Activated gamma-delta T cell treated with anti-CD3 and anti-CD28 coated beads, Interleukin-2, amount 50 U/mL, for 16 hours (primary cell): ENCODE measurements at places on chromosomes 11 and 22.

- peak; percentile 41 for DNase-seq
Observed at GRCh38 chr11:122749005-122749687, 89.2 kb upstream of the CRTAM start.

DNA sequence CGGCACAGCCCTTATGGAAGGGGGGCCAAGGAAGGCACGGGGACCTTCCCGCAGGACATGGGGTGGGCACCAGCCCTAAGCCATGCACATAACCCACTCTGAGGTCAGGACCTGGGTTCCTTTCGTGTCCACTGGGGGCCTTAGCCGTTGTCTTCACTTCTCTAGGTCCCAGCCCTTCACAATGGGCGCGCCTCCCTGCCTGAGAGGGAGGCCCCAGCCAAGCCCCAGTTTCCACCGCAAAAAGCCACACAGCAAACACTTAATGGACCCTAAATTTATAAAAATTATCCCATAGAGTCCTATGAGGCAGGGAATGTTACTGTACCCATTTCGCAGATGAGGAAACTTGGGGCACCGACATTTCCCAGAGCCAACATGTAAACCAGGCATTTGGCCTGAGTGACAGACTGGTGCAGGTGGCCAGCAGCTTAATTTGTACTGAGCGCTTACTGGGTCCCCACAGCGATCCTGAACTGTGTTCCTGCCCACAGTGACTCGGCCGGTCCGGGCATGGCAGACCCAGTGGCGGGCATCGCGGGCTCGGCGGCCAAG, 1.2 kb downstream of the GAS2L1 start:
- no peak for DNase-seq

GRCh38 chr11:121904148-121904547, 211.9 kb downstream of the BLID start:
- no peak for DNase-seq

- no peak for DNase-seq
Observed at GRCh38 chr11:35856756-35857155, 87.1 kb upstream of the LDLRAD3 start.

DNA sequence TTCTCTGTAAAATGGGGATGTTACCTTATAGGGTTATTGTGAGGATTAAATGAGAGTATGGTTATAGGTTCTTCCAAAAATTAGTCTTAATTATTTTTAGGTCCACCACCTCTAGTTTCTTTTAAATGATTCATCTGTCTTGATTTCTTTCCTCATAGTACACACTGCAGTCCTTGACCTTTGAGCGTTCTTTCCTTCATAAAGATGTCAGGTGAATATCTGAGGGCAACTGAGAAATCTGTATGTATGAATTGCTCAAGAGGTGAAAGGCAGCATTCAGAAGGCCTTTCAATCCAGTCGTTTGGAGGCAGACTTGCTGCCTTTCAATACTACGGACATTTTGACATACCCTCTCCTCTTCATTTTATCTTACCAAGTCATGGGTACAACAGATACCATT, 380.7 kb downstream of the INSC start:
- DNase-seq: no peak

- DNase-seq: no peak
Observed at GRCh38 chr11:76239483-76240160, 33.3 kb upstream of the WNT11 start.

- no peak for DNase-seq
Observed at GRCh38 chr11:106070606-106071005, 6.5 kb downstream of the KBTBD3 start.

DNA sequence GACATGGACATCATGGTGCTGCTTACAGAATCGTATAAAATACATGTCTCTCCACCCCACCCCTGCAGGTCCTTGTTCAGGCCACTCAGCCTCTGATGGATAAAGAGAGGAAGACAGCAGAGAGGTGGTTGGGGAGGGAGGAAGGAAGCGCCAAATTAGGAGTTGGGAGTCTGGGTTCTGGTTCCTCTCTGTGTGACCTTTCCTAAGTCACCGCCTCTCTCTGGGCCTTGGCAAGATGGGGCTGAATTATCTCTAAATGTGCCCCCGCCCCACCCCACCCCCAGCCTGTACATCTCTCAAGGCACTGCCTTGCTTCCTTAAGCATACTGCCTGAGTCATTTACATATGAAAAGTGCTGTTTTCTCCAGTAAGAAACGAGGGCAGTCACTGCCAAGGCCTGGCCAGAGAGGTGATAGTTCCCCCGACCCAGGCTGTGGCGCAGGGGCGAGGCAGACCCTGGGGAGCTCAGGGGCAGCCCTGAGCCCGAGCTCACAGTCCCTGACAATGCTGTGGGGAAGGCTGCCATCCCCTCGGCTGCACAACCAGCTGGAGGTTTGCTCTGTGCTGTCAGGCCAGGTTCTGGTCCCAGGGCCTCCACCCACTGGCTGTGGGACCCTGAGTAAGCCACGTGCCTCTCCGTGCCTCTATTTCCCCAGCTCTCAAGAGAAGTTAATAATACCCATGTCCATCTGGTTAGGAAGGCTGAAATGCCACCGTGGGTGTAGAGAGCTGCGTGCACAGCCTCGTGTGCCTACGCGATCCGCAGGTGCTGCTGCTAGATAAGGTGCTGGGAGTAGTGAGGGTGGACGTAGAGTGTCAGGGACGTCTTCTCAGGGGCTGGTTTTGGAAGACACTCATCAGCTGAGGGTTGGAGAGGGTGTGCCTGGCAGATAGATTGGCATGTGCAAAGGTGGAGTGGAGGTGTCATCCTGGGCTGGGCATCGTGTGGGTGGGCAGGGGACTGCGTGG, 55.3 kb downstream of the CACNA1I start:
- DNase-seq: no peak

DNA sequence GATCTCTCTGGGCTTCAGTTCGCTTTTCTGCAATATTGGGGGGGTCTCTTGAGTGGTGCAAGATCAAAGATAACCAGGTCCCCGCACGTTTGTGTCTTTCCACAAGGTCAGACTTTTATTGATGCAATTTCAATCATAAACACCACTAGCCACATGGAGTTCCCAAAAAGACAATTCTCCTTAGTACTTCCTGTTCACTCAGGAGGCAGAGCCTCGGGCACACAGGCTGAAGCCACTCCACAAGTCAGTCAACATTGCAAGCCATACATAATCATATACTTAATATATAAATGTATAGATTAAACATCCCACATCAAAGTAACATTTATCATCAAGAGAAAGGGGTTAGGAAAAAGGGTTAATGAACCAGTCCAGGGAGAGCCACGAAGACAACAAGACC, 12.0 kb downstream of the ST14 start:
- DNase-seq: no peak

DNA sequence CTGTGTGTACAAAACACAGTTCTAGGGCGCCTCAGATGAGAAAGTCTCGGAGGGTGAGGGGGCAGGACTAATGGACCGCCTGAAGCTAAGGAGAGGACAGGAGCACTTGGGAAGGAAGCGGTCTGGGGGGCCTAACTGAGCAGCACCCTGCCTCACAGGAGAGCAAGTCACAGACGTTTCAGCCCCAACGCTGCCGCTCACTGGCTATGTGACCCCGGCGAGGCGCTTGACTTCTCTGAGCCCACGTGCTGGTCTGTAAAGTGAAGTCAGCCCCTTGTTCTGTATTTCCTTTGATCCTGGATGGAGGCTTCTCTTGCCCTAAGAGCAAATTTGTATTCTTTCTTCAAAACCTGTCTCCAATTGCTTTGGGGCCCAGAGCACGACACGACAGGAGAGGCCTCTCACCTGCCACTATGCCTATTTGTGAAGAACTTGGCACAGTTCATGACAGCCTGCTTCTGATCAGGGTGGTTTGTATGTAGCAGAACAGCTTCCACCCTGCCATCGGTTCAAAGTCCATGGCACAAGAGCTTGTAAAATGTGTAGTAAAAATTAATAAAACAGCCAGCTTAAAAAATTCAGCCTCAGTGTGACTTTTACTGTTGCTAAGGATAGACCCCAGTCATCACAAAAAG, 59.1 kb downstream of the WNT11 start:
- DNase-seq: no peak

- DNase-seq: no peak
Observed at GRCh38 chr11:130666781-130667251, 218.4 kb downstream of the ADAMTS15 start.

DNA sequence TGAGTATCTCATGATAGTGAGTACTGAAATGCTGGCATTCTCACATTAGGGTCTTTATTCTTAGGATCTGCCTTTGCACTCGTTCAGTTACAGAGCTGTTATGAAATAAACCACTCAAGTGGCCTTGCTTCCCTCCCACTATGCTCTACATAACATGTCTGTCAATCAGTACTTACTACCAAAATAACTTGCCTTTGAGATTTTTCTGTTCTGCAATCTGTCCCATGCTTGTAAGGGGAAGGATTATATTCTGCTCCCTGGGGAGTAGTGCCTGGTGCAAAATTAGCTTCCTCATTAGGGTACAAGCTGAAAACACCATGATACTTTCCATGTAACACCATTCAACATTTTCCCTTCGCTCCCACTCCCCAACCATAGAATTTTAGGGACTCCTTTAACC, 1.9 kb upstream of the GRAP2 start:
- DNase-seq: no peak

DNA sequence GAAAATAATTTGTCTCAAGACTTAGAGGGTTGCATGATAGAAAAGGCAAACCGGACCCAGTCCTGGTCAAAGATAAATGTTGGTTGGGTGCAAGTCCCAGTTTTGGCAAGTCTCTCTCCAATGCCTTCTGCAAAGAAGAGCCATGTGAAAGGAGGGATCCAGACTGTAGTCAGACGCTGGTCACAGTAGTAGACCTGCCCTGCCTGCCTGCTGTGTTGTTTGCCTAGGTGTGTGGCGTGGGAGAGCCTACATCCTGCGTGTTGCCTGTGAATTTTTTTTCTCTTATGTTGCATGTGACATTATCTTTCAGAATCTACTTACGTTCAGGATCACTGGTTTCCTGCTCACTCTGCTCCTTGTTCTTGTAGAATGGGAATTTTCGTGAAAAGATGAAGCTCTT, 197.6 kb upstream of the CCDC90B start:
- no peak for DNase-seq

DNA sequence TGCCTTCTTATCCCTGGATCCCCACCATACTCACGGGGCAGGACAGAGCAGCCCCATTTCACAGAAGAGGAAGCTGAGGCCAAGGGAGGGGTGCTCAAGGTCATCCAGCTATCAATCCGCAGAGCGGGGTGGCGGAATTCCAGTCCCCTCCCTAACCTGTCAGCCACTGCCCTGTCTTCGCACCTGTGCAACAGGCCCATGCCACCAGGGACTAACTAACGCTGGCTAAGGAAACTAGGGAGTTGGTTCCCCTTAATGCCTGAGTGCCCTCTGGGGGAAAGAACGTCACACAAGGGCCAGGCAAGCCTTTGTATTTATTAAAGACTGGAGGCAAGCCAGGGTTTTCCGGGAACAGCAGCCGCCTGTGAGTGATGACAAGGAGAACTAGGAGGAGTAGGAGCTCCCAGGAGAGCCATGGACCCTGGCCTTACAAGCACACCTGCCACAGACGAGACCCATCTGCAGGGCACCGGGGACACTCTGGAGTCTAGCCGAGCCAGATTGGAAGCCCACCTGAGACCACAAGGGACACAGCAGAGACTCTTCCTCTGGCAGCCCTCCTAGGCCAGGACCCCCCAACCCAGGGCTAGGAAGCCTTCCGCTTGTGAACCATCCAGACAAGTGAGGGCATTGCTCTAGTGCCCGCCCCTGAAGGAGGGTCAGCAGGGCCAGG, 64.4 kb downstream of the MYH9 start:
- DNase-seq: no peak

GRCh38 chr22:47220752-47221151, 458.3 kb downstream of the TBC1D22A start:
- DNase-seq: no peak

GRCh38 chr22:17083255-17083654, 1.5 kb upstream of the IL17RA start:
- no peak for DNase-seq

DNA sequence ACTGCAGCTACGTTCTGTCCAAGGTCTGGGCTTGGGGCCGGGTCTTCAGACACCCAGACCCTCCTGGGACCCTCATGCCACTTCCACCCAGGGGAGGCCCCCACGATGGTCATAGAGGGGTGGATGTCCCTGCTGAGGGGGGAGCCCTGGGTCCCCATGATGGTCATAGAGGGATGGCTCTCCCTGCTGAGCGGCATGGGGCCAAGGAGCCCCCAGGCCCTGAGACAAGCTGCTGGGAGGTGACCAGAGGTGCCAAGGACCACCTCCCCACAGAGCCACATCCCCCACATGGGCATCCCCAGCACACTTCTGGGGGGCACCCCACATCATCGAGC, 7.2 kb downstream of the MUC5B start:
- no peak for DNase-seq

GRCh38 chr11:83024270-83024854, 47.3 kb downstream of the RAB30 start:
- no peak for DNase-seq

DNA sequence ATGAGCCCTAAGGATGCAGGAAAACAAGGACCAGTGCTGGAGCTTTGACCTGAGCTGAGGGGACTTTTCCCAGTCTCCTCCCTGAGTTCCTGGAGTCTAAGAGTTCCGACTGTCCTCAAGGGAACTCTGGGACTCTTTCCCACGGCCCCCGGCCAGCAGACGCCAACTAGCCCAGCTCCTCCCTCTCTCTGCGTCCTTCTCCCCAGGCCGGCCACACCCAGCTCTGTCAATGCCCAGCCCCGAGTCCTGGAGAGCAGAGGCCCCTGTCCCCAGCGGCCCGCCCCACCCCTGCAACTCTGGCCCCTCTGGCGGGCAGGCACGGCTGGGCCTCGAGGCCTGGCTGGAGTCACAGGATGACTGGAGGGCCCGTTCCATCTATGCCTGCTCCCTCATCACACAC, 29.8 kb downstream of the NECTIN1 start:
- no peak for DNase-seq

DNA sequence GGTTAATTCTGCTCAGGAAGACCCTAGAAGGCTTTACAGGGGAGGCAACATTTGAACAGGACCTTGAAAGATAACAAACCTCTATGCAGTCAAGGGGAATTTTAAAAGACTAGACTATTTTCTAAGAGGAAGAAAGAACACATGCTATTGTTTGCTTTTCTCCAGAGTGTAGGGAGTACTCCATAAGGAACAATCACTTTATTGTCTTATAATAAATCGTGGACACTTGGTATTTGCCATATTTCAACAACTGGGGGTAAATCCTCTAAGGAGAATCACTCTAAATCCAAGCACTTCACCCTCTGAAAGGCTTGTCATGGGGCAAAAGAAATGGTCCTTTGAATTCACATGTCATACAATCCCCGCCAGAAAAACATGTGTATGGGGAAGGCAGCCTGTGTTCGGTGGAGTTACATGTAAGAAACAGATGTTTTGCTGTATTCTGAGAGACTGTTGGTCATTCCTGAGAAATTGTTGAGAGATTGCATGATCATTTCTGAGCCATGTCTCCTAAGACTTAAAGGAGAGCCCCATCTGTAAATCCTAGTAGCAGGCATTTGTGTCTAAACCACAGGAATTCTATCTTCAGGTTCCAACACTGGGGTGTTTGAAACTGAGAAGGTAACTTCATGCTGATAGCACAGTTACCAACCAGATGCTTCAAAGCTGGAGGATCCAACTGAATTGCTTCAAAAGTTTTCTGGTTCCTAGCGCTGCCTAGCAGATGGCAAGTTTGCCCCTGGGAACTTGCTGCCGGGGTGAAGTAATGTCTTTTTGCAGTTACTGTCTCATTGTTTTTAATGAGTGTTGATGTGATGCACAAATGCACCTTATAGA, 66.8 kb downstream of the FZD4 start:
- DNase-seq: no peak
